A172 (cell line): ENCODE measurements at places on chromosomes 7 and 10.

DNA sequence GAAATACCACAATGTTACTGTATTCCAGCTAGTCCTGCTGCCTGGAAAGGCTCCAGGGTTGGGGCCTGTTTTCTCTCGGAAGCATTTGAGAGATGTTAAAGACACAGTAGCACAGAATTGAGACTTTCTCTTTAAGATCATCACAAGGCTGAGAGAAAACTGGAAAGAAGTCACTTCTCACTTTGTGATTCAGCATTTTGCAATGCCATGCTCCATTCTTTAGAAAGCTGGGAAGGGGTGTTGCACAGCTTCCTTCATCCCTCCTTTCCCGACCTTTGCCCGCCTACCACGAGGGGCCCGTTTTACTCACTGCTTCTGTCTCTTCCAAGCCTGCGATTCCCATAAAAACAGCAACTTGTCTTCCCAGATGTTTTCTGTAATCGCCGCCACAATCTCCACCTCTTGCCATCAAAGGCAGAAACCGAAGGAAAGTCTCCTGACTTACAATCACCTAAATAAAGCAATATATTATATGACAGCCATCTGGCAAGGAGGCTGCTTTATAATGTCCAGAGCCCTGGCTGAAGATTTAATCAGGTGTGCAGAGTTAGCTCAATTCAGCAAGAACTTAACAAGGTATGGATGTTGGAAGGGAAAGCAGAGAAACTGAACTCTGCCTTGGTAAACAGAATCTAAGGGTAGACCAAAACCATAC is 18.9 kb downstream of the NOD1 start:
- DNase-seq: peak; percentile 84

GRCh38 chr10:1633783-1634182 is 103.5 kb downstream of the ADARB2 start:
- no peak for DNase-seq

GRCh38 chr7:138979226-138979979 is 1.8 kb downstream of the KIAA1549 start:
- no peak for DNase-seq

GRCh38 chr10:69956741-69957230 is 95.9 kb upstream of the MACROH2A2 start:
- no peak for DNase-seq

DNA sequence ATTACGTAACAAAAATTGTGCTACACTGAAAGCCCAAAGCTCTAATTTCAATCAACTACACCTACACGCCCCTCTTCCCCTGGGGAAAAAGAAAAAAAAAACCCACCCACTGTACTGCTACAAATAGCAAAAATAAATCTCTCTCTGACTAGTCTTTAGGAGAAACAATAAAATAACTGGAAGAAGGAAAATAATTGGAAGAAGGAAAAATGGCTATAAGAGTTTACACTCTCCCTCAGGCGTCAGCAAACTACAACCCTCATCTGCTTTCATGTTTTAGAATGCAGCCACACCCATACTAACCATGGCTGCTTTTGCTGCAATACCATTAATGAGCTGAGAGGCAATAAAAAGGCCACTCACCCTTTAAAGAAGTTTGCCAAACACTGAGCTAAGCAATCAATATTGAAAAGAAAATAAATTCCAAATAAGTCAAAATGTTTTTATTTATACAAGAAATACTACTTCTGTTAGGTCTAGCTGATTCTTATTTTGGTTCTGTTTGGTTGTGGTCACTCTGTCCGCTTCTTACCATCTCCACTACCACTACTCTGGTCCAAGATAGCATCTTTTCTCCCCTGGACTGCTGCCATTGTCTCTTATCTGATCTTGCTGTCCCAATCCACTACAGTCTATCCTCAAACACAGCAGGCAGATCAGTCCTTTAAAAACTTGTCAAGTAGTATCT is 3.8 kb downstream of the MINDY3 start:
- DNase-seq: no peak

DNA sequence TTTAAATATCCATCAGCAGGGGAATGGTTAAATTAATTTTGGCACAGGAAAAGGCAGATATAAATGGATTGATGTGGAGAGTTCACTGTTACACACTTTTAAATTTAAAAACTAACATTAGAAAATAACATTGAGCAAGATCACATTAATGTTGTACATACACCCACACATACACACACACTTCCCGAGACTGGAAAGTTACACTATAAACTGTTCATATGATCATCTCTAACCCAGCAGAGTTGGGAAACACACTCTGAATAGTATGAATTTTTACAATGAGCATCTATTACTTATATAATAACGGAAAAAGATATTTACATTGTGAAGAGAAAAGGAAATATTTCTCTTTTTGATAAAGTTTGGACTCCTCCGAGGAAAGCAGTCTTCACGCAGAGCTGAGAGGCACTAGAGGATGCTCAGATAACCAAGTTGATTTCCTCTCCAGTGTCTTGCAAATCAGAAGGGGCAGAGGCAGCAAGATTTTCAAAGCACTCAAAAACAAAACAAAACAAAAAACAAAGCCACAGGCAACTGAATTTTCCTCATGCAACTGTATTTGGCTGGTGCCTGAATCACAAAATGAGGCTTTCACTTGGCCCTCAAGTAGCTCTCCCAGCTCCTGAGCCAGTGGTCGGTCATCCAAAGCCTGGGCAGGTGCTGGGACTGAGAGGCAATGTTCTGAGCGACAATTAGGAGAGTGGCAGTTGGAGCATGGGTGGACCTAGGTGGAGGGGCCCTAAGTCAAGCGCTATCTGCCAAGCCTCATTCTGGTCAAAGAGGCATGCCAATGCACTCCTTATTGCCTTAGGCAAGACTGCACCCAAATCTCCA is 10.5 kb upstream of the GATAD1 start:
- DNase-seq: no peak

DNA sequence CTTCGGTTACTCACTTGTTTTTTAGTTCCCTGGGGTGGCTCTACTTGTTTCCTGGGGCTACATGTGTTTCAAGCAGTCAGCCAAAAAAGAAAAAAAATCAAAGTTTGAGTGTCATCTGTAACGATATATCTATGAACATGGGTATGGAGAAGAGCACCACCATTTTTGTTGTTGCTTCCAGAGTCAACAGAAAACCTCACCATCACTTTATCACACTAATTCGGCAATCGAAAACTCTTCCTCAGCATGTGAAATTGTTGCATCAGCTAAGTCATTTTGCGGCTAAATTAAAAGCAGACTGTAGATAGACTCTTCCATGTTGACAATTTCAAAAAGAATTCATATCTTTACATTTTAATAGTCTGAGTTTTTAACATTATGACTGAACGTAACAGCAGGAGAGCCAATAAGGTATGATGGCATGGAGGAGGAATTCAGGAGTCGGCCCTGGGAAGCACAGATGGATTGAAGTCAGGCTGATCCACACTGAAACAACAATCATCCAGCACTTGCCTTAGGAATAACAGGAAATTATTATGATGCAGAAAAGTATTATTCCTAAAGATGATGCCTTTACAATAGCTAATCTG is 455.7 kb upstream of the KLF6 start:
- DNase-seq: peak; percentile 64

DNA sequence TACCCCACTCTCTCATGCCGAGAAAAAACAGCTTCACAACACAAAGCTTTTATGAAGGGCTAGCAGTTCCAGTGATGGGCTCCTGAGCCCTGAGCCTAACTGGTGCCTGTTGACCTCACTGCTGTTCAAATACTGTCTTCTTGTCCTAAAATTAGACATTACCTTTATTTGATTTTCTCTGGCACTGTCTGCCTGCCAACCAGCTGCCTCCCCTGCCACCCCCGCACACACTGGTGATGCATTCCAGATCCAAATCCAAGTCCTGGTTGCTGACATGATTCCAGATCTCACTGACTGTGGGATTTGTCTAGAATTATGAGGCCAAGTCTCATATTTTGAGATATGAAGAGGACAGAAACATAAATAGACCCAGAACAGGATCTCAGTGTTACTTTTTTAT is 816.2 kb downstream of the NRG3 start:
- no peak for DNase-seq

- no peak for DNase-seq
Measured at GRCh38 chr7:1761097-1761496, 91.0 kb downstream of the ELFN1 start.

DNA sequence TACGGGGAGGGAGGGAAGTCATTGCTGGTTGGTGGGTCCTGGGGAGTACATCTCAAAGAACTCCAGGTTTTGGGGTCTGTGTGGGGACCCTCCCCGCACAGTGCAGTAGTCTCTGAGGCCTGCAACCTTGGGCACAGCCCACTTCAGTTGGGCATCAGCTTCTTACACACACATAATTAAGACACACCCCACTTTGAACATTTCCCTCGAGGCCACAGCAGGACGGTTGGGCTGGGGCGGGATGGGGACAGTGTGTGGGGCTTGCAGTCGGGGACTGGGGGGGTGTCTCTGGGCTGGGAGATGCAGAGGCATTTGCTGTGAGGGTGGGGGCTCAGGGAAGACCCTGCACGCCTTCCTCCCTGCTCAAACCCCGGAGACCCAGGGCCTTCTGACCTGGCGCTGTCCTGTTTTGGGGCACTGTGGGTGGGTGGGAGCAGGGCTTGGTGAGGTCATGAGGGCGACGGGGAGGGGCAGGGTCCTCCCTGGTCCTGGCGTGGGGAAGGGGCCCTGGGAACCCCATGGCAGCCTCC is 1.3 kb downstream of the LFNG start:
- DNase-seq: no peak

GRCh38 chr10:43138757-43139241 is 554 bp downstream of the CSGALNACT2 start:
- peak; percentile 38 for DNase-seq
